Tibial nerve (tissue), 4 donors: ENCODE measurements at places on chromosomes 7 and 10. TPM values are rescaled to one million over a fixed set of nuclear protein-coding genes. Genes with fewer than 3 reads are reported as not detected.

DNA sequence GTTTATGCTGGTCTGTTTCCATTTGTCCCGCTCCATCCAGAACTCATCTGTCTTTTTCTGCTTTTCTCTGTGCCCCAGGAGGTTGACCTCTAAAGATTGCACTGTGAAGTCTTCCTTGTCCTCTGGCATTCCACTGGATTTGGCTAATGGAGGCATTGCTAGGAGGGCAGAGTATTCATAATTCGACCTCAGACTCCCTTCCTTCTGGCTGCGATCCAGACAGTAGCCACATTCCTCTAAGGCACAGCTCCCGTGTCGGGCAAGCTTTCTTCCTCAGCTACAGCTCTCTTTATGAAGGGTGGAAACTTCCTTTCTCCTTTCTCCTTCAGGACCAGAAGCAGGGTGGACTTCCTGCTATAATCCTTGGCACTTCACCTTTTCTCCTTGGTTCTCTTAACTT is 175.9 kb downstream of the BAMBI start:
- no peak for DNase-seq

- DNase-seq, result no peak
These were observed 1.2 kb downstream of the VPS37D start for GRCh38 chr7:73668886-73669230.

DNA sequence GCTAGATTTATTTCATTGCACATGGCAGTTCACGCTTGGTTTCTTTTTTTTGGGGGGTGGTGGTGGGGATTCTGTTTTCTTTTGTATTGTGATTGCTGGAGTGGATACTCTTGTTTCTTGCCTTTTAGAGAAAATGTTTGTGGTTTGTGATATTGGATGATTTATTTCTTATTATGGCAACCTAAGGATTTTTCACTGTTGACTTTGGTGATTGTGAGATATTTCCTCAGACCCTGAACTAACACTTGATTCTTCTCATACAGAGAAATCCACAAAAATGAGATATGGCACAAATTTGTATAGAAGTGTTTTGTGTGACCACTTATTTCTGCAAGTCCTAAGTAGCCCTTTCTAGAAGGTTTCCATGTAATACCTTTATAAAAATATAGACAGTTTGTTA is 871.1 kb downstream of the LRMDA start:
- no peak for DNase-seq

- DNase-seq, result no peak
These were observed 220.5 kb downstream of the DNAJB6 start for GRCh38 chr7:157557263-157557662.

DNA sequence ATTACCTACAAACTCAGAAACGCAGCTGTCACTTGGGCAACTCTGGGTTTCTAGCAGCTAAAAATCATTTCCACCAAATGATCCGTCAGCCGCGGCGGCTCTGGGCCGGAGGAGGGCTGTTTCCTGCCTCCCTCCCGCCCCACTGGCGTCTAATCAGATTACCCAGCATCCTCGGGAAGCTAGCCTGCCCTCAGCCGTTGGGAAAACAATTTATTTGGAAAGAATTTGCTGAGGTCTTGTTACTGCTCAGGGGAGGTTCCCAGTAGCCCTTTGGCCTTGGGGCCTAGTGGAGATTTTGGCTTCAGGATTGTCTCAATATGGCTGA is 65.0 kb upstream of the ADGRA1 start:
- no peak for DNase-seq

DNA sequence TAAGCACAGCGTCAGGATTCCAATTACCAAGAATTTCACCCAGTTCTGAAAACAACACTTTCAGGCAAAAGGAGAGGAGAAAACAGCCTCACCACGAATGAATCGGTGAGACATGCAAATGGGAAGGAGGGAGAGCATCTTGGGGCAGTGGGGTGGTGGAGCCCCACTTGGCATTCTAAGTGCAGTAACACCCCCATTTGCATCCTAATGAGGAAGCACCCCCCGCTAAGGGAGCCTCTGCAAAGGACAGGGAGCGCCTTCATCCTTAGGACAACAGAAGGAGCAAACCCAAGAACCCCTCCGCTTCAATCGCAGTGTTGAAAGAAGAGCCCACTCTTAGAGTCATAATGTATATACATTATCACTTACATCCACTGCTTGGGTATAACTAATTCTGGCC is 46.8 kb downstream of the NRAP start:
- no peak for DNase-seq

GRCh38 chr10:22593636-22594198 is 120.7 kb downstream of the PIP4K2A start:
- no peak for DNase-seq

DNA sequence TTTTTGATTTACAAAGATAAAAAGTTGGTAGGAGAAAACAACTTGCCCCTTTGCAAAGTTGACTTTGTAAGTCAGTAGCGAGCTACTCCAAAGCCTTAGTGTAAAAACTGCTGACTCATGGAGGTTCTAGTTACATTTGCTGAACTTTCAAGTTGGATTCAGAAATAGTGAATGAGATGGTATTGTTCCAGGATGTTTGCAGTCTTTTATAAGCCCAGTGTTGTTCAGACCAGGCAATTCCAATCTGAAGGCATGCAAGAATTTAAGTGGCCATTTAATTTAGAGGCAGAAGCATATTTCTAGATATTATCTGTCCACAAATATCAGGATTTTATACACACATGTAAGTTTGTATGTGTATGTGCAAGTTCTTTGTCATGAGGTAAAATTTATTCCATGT is 21.6 kb downstream of the TES start:
- no peak for DNase-seq

DNA sequence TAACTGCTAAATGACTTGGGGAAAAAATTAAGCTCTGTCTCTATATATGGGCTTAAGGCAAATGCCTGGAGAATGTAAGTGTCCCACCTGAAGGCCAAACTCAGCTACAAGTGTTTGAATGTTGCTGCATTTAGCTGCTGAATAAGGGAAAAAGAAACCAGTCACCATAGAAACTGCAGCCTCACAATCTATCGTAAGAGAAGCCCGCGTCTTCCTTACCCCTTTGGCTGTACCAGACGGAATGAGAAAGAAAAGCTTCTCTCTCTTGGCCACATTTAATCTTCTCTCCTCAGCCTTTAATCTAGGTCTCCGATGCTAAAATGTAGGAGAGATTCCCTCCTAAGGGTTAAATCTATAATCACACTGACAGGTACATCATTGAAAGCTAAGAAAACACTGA is 147.2 kb downstream of the SFMBT2 start:
- no peak for DNase-seq

DNA sequence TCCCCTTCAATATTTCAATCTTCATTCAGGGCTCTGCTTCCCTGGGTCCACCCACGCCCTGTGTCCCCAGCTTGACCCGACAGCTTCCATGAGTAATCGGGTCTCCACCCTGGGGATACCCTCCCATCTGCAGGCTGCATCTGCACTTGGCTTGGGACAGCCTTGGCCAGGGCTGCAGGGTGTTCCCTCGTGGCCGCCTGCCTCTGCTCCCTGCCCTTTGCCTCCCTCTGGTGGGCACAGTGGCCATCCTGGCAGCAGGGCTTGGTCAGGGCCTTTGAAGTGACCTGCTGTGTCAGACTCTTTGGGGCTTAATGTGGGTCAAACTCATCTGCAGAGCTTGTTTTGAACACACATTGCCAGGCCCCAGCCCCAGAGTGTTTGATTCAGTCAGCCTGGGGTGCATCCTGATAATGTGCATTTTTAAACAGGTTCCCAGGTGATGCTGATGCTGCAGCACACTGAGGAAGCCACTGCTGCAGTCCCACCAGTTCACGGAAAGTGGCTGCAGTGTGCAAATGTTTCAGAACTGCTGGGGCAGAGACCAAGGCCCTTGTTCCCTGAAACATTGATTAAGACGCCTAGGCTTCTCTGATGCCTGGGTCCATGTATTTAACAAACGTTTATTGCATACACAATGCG is 80.7 kb upstream of the SEC61G start:
- DNase-seq, result peak; percentile 65

GRCh38 chr10:68310531-68310930 is 21.3 kb upstream of the HNRNPH3 start:
- no peak for DNase-seq

GRCh38 chr7:127904670-127904985 is 126.6 kb downstream of the LRRC4 start:
- DNase-seq, result no peak

GRCh38 chr10:110192552-110192951 is 14.9 kb upstream of the MXI1 start:
- DNase-seq, result no peak

GRCh38 chr10:103082683-103083082 is 110.4 kb downstream of the NT5C2 start:
- DNase-seq, result no peak

DNA sequence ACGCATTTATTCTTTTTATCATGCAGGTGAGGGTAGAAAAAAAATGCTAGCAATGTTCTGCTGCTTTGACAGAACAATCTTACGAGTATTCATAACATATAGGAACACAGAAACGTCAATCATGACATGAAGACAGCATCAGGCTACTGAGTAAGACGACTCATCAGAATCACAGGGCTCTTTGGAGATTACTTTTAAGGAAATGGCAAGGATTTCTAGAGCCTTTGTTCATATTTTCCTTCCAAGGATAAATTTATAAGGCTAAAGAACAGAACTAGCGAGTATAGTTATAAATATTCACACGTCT is 39.8 kb upstream of the DNAJC1 start:
- no peak for DNase-seq

GRCh38 chr10:48814933-48815332 is 124.7 kb downstream of the LRRC18 start:
- DNase-seq, result no peak

GRCh38 chr10:70442332-70442988 is 979 bp upstream of the NODAL start:
- no peak for DNase-seq

The PALS2 gene
- total RNA-seq, result 29.3 TPM

The FRAT1 gene
- 8.4 TPM for total RNA-seq
